NCI-H2107 (cell line): ENCODE measurements at places on chromosomes 1 and 21.

GRCh38 chr1:212077028-212077427 lies 41.5 kb downstream of the DTL start:
- no peak for DNase-seq

GRCh38 chr1:41377397-41377796 lies 16.2 kb downstream of the FOXO6 start:
- peak; percentile 50 for DNase-seq

DNA sequence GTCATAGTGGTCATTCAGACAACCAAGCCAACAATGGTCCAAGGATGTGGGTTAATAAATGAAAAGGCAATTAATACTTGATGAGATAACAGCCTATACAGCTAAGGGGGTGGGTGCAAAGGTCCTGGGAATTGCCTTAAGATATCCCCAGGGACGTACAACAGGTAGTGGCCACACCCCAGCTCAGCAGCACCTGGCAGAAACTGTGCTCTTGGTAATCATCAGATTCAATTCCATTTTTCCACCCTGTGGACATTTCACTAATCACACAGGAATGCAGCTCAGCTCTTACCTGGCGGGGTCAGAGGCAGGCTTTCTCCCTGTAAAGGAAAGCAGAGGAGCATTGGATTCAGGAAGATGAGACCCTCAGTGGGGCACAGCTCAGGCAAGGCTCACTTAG lies 32.9 kb downstream of the FCRL5 start:
- DNase-seq = no peak

DNA sequence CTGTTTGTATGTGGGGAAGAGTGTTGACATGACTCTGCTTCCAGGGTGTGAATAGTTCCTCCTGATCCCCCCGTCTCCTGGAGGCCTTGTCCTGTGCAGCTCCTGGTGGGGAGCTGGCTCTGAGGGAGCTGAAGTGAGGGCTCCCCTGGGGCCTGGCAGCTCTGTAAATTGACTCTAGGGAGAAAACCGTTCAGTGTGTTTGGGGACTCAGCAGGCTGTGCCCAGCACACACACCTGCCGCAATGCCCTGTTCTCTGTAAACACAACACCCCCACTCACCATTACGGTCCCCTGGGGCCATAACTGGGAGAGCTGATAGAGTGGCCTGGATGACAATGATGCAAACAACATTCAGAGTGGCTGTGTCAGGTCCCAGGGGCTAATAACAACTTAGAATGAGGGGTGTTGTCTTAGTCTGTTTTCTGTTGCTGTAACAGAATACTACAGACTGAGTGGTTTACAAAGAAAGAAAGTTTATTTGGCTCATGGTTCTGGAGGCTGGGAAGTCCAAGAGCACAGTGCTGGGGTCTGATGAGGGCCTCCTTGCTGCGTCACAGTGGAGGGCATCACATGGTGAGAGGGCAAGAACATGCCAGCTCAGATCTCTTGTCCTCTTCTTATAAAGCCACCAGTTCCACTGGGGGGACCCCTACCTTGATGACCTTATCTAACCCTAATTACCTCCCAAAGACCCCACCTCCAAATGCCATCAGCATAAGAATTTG lies 15.3 kb downstream of the ADORA1 start:
- DNase-seq = peak; percentile 91

DNA sequence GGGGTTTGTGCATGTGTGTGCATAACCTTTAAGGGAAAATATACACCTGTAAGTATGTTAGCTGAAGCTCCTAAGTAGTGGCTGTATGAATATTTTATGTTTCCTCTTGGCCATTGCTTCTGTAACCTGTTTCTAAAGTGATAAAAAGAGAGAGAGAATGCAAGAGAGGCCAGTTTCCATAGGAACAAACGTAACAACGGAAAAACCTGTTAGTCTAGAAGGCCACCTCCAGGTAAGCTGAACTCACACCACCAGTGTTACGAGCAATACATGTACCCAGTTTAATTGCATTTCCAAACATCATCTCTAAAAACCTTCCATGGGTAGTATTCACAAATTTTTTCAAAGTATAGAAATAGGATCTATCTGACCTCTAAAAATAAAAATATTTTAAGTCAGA lies 63.1 kb downstream of the PLPPR4 start:
- no peak for DNase-seq

GRCh38 chr1:94105957-94106529 lies 14.9 kb downstream of the ABCA4 start:
- no peak for DNase-seq

- no peak for DNase-seq
These were observed 22.0 kb downstream of the SMAP2 start for GRCh38 chr1:40395190-40396175.

DNA sequence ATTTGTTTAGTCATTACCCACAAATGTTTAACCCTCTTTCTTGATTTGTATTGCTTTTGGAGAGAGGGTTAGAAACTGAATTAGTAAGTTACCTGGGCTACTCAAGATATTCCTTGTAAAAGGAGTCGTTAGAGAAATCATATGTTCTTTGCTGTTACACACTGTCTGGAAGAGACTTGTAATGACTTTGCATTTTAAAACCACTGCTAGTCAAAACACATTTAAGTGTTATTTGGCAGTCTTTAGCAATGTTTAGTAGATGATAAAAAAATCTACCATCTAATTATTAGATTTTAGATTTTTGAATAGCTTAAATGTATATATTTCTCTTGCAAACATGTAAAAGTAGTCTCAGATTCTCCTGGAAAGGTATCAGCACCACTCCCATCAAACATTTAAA lies 6.6 kb downstream of the OSBPL9 start:
- no peak for DNase-seq

DNA sequence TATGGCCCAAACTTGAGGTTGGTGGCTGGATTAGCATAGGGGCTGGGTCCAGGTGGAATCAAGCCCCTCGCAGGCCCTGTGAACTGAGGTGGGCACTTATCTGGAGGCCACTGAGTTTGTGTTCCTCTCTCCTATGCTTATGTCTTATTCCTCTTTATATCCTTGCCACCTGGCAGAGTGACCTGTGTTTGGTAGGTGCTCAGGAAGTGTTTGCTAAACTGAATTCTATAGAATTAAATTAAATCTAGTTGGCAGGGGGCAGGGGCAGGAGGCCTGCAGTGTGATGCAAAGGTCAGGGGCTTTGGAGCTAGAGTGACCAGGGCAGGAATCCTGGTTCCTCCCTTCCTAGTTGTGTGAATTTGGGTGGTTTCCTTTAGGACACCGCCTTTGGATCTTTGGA lies 1.1 kb upstream of the TMEM9 start:
- DNase-seq = no peak

- DNase-seq = no peak
These were observed 110.1 kb downstream of the GRIK1 start for GRCh38 chr21:29829564-29830275.

DNA sequence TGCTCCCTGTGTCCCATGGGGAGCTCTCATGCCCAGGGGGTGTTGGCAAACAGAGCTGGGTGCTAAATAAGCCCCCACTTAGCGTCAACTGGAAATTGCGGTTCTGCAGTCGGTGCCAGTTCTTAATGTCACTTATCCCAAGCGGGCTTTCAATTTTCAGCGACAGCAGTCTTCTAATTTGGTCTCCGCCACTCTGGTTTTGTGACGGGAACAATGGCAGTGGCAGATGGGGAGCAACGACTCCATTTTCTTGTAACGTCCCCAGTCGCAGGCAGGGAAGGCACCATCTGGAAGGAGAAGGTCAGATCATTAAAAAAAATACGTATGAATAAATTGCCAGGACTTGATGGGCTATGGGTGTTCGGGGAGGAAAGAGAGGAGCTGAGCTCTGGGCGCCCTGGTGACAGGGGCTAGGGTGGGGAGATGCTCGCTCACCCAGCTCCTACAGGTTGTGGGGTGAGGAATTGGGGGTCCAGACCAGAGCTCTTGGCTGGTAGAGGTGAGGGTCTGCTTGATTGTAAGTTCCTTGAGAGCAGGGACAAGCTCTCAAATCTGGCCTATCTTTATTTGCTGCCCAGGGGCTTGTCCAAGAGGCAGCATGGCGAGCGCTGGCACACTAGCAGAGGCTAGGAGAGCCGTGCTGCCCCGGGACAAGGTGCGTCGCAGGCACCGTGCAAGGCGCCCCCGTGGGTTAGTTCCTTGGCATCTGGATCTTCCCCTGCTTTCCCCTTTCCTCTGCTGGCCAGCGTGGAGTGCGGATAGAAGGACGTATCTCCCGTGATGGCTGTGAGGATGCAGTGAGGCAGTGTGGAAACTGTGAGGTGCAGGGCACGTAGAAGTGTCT lies 105.8 kb downstream of the ARHGEF10L start:
- no peak for DNase-seq

- no peak for DNase-seq
These were observed 1107.1 kb upstream of the TMPRSS15 start for GRCh38 chr21:19510653-19511052.

DNA sequence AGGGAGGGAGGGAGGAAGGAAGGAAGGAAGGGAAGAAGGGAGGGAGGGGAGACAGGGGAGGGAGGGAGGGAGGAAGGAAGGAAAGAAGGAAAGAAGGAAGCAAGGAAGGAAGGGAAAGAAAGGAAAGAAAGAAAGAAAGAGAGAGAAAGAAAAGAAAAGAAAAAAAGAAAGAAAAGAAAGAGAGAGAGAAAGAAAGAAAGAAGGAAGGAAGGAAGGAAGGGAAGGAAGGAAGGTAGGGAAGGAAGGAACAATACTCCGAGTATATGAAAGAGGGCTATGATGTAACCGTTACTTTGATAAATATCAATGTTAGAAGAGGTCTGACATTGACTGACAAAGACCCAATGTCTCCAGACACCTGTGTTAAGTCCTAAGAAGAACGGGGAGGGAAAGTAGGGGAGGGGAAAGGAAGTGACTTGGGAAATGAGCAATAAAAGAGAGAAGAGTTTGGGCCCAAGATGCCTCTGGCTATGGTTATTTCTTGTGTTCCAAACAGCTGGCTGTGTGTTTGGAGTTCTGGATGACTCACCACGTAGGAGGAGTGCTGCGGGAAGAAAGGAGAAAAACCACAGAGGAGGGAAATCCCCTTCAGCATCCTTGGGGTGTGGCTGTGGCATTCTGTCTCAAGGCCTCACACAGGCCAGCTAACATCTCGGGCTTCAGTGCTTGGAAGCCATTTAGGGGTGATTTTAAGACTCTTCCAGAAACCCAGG lies 37.0 kb upstream of the RXRG start:
- DNase-seq = no peak

DNA sequence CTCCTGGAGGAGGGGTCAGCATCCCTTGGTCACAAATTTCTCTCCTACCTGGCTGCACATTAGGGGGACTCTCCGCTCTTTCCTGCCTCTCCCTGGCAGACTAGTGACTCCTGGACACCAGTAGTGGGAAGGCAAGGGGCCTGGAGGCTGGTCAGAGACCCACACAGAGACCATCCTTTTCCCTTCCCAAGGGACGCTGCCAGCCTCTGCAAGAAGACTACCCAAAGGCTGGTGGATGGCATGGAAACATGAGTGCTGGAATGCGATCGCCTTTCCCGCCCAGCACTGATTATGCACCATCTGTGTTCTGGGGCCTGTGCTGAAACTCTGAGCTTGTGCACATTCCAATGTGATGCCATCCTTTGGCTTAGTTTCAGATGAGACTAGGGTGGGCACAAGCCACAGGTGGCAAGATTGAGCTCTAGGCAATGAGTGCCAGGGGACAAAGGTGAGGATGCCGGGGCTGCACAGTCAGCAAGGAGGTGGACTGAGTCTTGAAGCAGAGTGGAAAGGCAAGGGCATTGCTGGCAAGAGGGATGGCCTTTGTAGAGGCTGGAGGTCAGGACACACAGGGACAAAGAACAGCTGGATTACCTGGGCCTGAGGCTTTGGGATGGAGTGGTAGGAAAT lies 12.6 kb upstream of the EPS8L3 start:
- no peak for DNase-seq

DNA sequence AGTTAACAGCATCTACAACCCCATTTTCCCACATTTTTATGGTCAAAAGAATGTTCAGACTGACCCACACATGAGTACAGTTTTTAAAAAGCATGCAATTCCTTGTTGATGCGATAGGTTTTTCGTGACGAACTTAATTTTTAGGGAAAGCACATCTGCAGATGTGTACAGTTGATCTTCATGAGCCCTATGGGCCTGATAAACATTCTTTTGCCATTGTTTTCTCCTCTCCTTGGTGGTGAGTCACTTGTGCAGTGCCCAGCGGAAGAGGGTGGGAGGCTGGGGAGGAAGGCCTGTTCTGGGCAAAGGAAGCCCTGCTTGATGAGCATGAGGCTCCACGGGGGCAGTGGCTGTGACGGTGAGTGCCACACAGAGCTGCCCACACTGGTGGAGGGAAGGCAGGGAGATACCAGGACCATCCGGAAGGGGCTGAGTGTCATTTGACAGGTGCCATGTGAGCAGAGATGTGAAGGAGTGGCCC lies 5.3 kb downstream of the ARF1 start:
- DNase-seq = no peak

- no peak for DNase-seq
These were observed 760 bp upstream of the GJC2 start for GRCh38 chr1:228148935-228149405.

DNA sequence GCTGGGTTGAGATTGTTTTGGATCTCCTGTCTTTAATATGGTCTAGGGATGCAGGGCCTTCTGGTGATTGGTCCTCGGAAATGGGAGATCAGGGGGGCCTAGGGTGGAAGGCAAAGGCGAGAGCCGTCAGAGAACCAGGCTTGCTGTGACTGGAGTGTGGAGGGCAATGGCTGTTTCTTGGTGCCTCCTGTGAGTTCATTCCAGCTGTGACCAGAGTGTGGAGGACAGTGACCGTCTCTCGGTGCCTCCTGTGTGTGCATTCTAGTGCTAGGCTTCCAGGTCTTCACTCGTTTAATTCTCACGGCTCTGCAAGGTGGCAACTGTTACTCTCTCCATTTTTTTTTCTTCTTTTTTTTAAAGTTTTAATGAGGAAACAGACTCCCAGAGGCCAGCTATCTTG lies 14.1 kb downstream of the LDLRAP1 start:
- DNase-seq = no peak

- DNase-seq = no peak
These were observed 18.9 kb upstream of the CCT8 start for GRCh38 chr21:29092102-29092959.

- no peak for DNase-seq
These were observed 48.8 kb upstream of the CAMK1G start for GRCh38 chr1:209534496-209535250.

GRCh38 chr1:225987491-225988316 lies 11.4 kb downstream of the SDE2 start:
- DNase-seq = no peak

DNA sequence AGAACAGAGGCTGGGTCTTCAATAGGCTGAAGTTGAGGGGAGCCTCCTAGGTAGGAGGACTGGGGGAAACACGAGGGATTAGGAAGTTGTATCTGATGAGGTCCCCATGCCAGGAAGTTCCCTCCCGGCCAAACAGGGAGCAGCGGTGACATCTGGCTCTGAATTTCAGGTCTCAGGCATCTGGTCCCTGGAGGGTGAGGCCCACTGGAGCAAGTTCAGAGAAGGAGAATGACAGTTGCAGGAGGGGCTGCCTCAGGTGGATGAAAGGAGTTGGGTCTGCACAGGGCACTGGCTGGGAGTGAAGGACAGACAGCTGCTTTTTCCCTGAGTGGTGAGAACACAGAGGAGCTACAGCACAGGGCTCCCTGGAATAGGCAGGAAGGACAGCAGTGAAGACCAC lies 9.1 kb downstream of the TMEM9 start:
- DNase-seq = no peak

DNA sequence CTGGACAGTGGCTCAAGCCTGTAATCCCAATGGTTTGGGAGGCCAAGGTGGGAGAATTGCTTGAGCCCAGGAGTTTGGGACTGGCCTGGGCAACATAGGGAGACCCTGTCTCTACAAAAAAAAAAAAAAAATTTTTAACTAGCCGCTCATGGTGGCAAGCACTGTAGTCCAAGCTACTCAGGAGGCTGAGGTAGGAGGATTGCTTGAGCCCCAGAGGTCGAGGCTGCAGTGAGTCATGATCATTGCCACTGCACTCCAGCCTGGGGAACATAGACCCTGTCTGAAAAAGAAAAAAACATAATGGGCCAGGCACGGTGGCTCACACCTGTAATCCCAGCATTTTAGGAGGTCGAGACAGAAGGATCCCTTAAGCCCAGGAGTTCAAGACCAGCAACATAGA lies 5.3 kb downstream of the SPATC1L start:
- DNase-seq = no peak
